Stimulated activated CD8-positive, alpha-beta memory T cell treated with anti-CD3 and anti-CD28 coated beads, Interleukin-4, amount 100 ng/mL, for 1 hour (primary cell): ENCODE measurements at places on chromosomes 5 and 9.

DNA sequence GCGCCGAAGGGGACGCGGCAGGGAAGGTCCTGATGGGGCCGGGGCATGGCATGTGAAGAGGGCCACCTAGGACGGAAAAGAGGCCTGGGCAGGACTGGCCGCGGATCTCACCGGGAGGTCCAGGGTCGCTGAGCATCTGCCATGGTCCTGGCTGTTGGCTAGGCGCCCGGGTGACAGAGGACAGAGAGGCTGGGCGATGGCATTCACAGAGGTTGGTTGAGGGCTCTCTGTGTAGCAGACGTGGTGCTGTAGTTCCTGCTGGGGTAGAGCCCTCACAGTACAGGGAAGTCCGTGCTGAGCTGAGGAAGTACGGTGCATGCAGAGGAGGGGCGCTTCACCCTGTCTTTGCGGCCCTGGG, 427 bp downstream of the PCYOX1L start:
- DNase-seq = no peak

- no peak for DNase-seq
These were observed 57.1 kb upstream of the CER1 start for GRCh38 chr9:14779566-14780022.

GRCh38 chr5:152912924-152913323, 507.8 kb upstream of the NMUR2 start:
- DNase-seq = no peak

- DNase-seq = no peak
These were observed 60.9 kb upstream of the TLR4 start for GRCh38 chr9:117643288-117643654.

- DNase-seq = no peak
These were observed 14.5 kb downstream of the CXXC5 start for GRCh38 chr5:139662617-139663016.

GRCh38 chr5:58012102-58012501, 447.8 kb downstream of the PLK2 start:
- no peak for DNase-seq
